Left lobe of liver (tissue), 2 donors: ENCODE measurements at places on chromosomes 11 and 22.

GRCh38 chr11:41382927-41383326 is 76.5 kb downstream of the LRRC4C start:
- DNase-seq: no peak

- DNase-seq: no peak
These were observed 7.4 kb upstream of the ATXN10 start for GRCh38 chr22:45664136-45664646.

DNA sequence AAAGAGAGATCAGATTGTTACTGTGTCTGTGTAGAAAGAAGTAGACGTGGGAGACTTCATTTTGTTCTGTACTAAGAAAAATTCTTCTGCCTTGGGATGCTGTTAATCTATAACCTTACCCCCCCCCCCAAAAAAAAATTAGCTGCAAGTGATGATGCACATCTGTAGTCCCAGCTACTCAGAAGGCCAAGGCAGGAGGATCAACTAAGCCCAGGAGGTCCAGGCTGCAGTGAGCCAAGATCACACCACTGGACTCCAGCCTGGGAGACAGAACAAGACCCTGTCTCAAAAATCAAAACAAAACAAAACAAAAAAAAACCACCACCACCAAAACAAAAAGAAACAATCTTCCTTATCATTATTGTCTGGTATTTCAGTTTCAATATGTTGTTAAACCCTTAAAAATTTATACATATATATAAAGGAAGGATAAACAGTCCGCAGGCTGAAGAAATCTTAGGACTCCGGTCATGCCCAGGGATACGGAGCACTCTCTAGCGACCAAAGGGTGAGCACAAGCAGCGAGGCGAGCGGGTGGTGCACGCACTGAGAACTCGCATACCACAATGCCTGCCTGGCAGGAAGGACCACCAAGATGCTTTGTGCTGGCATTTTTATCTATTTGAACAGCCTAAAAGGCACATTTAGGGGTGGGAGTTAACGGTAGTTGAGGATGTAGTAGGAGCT is 6.4 kb downstream of the POLDIP3 start:
- no peak for DNase-seq

DNA sequence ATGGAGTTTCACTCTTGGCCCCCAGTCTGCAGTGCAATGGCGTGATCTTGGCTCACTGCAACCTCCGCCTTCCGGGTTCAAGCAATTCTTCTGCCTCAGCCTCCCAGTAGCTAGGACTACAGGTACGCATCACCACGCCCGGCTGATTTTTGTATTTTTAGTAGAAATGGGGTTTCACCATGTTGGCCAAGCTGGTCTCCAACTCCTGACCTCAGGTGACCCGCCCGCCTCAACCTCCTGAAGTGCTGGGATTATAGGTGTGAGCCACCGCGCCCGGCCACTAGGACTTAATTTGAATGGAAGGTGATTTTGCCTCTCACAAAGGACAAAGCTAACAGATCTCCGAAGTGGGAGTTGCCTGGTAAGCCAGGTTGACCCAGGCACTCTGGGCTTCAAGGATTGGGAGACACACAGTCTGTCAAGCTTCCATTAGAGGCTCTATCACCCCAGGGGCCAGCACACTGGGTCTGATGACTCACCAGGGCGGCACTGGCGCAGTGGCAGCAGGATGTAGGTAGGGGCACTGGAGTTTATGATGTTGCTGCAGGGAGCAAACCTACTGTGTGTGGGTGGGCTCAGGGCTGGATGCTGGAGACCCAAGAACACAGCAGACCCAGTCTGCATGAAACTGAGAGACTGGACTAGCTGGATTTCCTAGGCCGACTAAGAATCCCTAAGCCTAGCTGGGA is 17.8 kb upstream of the KCTD14 start:
- DNase-seq: no peak

- no peak for DNase-seq
These were observed 26.1 kb downstream of the GLYATL1 start for GRCh38 chr11:58965246-58965985.

DNA sequence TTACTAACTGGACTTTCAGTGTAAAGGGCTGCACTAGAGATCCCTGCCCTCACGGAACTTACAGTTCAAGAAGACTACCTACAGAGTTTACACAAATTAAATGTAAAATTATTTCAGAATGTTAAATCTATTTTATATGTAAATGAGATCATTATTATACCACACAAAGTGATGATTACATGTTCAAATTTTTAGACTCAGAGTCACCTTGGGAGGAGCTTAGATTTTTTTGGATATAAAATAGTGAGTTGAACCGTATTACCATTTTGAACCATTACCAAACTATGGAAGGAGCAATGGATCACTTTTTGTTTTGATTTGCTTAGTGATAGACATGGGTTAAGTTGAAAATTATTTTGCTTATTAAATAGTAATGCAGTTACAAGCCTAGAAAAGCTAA is 1.6 kb downstream of the IPO7 start:
- no peak for DNase-seq

- peak; percentile 22 for DNase-seq
These were observed 502.9 kb downstream of the BRD1 start for GRCh38 chr22:49324527-49325491.

DNA sequence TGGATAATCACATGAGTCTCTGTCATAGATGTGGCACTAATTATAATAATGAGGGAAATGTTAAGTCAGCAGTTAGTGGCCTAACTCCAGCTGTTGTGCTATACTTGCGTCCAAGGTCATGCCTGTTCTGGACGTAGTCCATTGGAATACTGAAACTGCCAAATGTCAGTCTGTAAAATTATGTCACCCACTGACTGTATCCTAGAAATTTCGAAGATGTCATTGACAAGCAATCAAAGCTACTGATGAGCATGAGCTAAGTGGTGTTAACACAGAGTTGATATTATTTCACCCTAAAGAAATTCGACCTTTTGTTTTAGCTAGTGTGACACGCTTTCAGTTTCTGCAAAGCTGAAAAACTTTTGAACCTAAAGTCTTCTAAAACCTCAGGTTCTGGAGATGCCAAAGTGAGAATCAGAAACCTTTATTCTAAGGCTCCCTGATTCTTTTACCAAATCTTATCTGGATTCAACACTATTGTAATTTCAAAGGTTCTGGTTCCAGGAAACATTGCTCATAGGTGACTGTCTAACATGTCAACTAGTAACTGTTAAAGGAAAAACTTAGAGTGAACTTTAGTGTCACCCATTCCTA is 14.9 kb upstream of the ME3 start:
- DNase-seq: no peak

DNA sequence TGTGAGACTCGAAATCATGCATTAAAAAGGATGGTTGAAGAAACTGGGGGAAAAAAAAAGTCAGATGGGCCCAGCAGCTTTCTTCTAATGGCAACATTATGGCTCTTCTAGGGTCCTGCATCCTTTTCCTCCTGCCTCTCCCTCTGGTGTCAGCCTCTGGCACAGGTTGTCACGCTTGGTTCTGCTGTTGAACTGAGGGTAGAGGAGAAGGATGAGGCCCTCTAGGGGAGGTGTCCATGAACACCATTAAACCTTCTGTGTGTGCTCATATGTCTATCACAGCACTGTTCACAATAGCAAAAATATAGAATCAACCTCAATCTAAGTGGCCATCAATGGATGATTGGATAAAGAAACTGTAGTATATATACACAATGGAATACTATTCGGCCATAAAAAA is 36.0 kb downstream of the BUD13 start:
- DNase-seq: no peak

GRCh38 chr22:44624689-44625420 is 77.1 kb upstream of the PRR5 start:
- DNase-seq: no peak

DNA sequence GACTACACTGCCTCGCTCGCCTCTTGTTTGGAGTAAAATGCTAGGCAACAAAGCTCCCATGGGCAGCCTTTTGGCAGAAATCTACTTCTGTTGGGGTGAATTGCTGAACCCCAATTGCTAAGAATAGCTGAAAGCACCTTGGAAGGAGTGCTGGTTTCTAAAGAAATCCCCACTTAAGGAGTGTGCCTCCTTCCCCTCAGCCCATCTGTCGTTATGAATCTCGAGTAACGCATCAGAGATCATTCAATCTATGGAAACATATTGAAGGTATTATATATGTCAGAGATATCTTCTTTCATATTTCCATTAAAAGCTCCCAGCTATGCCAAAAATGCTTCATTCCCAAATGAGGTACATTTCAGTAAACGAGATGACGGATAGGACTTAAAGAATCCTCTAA is 229.6 kb upstream of the BLID start:
- no peak for DNase-seq

DNA sequence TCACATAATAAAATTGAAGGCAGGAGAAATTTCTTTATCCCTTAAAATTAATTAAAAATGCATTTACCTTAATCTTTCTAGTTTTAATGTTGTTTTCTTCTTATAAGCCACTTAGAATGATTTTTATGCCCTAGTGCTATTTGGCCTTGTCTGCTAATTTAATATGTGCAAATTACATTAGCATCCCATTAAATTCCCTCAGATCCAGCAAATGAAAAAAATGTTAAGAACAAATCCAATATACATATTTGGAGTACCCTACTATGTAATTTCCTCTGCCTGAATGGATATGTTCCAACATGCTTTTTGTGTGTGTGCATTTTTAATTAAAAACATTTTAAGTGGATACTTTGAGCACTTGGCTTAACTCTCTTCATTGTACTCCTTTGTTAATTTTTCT is 56.9 kb downstream of the TNRC6B start:
- no peak for DNase-seq

DNA sequence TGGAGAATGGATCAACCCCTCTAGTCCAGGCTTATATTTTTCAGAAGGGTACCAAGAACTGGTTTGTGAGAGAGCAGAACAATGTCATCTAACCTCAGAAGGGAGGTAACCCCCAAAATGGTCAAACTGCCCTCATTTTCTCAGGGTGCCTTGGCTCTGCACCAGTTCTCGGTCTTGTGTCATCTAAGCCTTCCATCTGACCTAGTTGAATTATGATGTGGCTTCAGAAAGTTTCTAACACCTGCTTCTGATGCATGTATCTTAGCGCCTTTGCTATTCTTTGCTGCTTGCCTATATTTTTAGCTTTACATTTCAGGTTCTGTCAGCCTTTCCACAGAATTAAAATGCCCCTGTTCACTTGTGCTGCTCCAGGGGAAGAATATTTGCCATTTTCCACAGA is 91.7 kb upstream of the E2F8 start:
- no peak for DNase-seq

GRCh38 chr11:122002926-122003325 is 113.1 kb downstream of the BLID start:
- DNase-seq: no peak

DNA sequence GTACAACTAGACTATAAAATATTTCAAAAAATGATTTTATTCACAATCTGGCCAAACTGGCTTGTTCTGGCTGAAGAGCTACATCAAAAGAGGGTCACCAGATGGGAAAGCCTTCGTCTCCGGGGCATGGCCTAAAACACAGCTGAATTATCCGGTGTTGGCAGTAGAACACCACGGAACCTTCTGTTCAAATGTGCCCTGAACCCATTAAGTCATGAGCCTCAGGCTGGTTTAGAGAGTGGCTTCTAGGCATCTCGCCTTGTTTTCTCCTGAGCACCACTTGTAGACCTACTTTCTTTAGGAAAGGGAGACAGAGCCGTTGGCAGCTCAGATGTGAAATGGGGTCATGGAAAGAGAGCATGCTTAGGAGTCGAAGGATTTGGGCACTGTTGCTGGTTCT is 890.2 kb downstream of the NTM start:
- DNase-seq: no peak

- no peak for DNase-seq
These were observed 5.8 kb downstream of the PLEKHB1 start for GRCh38 chr11:73652046-73652730.

GRCh38 chr22:41779929-41780505 is 20.5 kb upstream of the CCDC134 start:
- DNase-seq: no peak

DNA sequence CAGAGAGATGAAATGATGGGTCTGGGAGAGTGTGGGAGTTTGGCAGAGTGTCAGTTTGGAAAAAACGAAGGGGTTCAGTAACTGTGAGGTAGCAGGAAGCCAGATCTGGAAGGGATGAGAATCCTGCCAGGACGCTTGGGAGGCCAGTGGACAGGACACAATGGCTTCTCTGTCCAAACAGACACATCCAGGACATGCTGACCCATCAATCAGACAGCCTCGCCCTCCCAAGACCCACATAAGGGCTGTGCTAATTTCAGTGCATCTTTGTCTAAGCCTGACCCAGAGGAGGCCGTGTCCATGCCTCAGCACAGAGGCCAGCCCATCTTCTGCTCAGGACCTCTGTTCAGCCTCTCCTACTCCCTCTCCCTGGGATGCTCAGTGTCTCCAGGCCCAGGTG is 576.5 kb upstream of the B3GAT1 start:
- DNase-seq: no peak

DNA sequence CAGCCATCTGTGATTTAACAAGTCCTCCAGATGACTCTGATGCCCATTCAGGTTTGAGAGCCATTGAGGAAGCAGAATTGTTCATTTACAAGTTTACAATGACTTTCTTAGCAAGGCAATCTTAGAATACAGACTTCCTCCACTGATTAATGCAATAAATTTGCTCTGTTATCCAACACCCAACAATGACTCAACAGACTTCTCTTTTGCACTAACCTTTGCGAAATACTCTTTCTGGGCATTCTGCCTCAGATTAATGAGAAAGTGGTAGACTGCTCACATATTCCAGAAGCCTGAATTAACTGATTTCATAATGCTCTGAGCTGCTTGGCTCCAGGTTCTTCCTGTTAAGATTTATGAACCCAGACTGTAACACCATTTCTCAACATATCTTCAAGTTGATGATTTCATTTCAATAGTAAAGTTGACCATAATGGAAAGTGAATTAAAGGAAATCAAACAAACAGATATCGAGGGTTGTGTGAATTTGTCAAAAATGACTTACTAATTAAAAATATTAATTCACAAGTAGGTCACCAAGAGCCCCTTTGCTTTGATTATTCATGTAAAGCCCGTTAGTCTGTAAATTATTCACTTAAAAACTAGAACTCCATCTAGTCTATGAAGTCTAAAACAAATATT is 70.5 kb upstream of the BLID start:
- DNase-seq: no peak

- no peak for DNase-seq
These were observed 12.3 kb downstream of the ARFGAP3 start for GRCh38 chr22:42844756-42845155.

DNA sequence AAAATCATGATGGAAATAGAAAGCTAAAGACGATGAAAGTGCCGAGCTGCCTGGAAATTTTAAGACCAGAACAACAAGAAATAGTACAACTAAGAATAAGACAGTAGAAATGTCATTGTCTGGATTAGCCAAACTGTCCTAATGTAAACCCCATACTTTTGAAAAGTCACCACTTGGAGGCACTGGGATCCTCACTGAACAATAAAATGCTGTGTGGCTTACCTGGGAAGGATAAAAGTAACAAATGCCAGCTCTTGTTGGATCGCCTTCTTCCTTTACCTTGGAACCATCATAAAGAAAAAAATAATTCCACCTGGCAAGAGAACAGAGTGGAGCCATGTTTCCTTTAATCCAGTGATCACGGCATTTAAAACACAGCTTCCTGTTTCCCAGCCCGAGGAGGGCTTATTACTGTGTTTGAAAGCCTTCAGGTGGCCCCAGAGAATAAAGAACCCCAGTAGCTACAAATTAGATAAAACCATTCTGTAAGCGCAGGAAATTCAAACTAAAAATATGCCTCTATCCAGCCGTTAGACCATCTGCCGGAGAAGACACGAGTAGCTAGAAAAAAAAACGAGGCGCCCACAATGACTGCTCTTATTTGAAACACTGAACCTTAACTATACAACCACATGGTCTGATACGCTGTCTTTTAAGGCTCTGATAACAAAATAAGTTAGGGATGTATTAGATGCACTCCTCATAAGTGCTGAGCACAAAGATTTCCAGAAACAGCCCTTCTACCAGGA is 4.4 kb downstream of the HPS4 start:
- DNase-seq: no peak
